ENCODE measurements at places on chromosomes 16 and 17.

DNA sequence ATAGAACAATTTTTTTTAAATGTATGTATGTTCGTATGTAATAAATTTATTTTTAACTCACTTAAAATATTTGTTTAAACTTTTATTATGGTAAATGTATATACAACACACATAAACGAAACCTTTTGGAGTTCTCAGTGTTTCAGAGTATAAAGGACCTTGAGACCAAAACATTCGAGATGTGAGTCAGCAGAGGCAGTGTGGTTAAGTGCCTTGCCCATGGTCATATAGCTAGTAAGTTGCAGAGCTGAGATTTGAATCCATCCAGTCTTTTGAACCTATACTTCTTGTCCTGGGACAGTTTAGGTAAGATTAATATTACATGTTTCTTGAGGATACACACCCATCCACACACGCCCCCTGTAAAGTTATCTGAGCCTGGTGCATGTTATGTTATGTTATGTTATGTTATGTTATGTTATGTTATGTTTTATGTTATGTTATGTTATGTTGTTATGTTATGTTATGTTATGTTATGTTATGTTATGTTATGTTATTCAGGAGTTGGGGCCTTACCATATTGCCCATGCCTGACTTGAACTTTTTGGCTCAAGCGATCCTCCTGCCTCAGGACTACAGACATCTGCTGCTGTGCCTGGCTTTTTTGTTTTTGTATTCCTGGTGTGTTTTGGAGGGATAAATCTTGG lies 41.8 kb downstream of the TNRC6A start:
- no peak for DNase-seq

DNA sequence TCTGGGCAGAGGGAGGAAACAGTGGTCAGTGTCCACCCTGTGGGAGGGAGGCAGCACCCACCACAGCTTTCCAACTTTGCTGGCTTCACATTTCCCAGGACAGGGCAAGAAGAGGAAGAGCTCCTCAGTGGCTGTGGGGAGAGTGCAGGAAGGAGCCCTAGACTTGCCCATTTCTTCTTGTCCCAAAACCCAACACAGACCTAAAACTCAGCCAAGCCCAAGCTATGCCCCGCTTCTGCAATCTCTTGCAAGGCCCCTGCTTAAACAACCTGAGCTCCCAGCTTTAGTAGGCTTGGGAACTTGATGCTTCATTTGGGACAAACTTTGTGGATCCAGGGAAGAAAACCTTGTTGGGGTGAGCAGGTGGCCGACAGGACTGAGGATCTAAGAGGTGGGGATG lies 173.8 kb downstream of the LGALS9B start:
- no peak for DNase-seq

GRCh38 chr16:79898703-79899102 lies 298.2 kb upstream of the MAF start:
- DNase-seq: no peak

DNA sequence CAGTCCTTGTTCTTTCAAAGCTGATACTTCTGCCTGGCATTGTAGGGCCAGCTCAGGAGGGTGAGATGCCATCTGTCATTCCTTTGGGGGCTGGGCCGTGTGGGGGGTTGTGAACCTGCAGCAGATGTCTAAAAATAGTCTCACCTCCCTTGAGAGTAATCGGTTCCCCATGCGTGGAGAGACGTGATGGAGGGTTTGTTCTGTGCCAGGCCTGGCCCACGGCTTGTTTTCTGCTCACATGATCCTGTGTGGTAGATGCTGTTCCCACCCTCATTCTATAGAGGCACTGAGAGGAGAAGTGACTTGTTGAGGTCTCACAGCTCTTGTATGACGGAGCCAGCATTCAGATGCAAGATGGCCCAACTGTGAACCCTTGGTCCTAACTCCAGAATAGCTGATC lies 4.6 kb downstream of the IRF8 start:
- no peak for DNase-seq

DNA sequence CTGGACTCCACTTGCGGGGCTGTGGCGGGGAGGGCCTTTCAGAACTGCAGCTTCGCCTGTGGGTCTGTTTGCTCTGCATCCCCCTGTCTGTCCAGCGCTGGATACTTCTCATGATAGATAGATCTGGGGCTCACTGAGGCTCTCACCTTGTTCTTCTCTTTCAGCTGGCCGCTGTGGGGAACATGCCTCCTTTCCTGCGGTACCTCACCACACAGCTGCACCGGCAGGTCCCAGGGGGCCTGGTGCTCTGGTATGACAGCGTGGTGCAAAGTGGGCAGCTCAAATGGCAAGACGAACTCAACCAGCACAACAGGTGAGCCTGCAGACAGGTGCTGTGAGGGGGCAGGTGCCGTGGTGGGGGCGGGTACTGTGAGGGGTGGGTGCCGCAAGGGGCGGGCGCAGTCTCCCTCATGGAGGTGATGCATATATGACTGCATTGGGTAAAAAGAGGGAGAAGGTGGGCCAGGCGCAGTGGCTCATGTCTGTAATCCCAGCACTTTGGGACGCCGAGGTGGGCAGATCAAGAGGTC lies 6.2 kb downstream of the ENGASE start:
- no peak for DNase-seq

DNA sequence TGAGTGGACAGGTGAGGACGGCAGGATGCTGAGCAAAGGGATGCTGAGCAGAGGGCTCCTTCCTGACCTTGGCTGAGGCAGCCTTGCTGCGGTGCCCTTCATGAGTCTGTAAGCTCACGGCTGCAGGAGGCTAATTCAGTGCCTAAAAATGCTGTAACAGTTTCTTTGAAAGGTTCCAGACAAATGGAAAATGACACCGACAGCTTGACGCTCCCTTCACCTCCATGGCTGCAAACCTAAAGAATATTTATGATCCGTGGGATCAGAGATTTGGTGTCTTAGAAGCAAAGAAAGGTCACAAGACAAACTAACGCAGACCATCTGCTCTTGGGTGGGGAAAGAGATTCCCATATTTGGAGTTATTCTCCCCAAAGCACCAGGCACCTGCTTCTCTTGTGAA lies 28.0 kb downstream of the TOM1L2 start:
- no peak for DNase-seq

- peak; percentile 68 for DNase-seq
Measured at GRCh38 chr17:29138184-29138955, 41.8 kb downstream of the MYO18A start.

DNA sequence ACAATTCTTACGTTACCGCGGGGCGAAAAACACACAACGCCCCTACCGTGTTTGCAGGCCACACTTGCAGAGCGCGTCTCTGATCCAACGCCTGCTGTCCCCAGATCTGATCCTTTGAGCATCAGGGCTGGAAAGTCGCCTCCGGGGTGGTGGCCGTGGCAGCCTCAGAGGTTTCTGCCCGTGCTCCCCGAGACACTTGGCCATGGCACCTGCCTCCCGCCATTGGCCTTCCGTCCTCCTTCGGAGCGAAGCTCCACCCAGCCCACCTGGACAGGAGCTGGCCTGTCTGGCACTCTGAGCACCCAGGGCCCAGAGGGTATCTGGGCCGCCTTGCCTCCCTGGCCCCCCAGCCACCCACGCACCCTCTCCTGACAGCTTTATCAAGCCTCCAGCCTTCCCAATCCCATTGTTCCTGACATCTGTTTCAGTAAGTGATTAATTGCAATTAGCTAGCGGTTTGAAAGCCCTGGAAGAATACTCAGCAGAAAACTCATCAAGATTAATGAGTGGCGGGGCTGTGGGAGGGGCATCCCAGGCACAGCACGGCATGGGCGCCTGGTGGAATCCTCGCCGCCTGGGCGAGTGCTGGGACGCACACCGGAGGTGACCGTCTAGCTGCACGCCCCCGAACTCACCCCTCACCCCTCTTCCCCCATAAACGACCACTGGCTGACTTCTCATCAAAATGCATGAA lies 181.5 kb upstream of the GSE1 start:
- DNase-seq: no peak

- DNase-seq: no peak
Measured at GRCh38 chr17:59124665-59125064, 18.0 kb upstream of the TRIM37 start.

GRCh38 chr16:12559714-12560113 lies 244.0 kb downstream of the CPPED1 start:
- no peak for DNase-seq

DNA sequence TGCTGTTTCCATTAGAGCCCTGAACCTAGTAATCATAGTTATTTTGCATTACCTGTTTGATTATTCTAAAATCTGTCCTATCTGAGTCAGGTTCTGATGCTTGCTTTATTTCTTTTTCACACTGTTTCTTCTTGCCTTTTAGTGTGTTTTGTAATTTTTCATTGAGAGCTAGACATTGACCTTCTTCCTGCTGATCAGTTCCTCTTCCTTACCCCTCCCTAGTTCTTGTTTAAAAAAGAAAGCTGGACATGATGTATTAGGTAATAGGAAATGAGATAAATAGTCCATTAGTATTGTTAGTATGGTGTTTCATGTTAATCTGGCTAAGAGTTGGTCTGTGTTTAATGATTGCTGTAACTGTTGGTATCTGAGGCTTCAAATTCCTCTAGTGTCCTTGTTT lies 13.4 kb downstream of the WWP2 start:
- DNase-seq: no peak

DNA sequence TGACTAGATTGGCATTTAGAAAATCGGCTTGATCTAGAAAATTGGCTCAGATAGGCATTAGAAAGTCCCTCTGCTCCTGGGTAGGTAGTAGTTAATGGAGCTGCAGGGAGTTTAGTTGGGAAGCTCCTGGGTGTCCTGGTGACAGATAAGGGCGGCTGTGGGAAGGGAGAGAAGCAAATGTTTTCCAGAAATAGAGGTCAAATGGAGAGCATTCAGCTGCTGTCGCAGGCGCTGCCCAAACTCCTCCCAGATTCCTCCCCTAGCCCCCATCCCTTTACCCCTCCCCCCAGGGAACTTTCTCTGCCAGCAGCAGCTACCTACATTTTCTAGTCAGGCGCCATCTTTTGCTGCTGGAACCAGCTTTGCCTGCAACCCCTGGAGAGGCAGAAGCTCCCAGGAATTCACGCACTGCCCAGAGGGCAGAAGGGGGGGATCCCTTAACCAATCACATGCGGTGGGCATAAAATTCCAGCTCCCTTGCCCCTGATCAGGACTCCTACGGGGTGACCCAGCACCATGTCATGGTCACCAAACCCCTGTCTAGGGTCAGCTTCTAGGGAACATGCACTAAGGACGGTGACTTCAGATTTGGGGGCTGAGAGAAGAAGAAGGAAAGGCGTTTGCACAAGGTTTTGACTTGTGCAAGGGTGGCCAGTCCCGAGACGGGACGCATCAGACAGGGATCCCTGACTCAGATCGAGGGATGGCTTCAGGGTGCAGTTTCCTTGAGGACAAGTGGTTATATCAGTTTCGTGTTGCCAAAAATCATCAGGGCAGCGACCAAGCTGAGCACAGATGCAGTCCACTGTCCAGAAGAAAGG lies 43.8 kb downstream of the SOCS1 start:
- no peak for DNase-seq

DNA sequence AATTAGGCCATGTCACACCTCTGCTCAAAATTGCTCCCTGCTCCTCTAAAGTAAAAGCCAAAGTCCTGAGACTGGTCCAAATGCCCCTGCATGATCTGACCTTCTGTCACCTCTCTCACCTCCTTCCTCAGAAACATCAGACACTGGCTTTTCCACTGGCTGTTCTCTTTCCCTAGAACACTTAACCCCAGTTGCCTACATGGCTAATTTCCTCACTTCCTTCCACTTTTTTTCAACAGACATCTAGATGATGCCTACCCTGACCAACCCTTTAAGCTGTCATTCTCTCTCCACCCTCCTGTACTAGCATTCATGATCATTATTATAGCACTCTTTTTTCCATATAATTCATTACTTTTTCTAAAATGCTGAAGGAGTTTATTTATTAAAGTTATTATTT lies 31.0 kb downstream of the CCT6B start:
- DNase-seq: no peak

GRCh38 chr16:85379041-85380001 lies 233.8 kb upstream of the GSE1 start:
- DNase-seq: no peak

DNA sequence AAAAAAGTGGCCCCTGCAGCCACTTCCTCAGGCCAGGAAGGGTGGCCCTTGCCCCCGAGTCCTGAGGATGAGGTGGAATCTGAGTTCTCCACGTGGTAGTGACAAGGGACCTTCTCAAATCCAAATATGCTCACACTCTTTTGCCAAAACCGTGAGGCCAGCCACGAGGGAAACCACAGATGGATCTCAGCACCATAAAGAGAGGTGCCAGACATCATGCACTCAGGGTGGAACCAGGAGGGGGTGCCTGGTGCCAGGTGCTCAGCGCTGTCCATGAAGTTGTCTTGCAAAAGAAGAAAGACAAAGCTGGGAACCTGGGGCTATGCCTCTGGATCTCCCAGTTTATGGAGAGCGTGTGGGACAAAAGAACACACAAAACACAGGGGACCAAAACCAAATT lies 45.2 kb upstream of the MED9 start:
- DNase-seq: no peak

DNA sequence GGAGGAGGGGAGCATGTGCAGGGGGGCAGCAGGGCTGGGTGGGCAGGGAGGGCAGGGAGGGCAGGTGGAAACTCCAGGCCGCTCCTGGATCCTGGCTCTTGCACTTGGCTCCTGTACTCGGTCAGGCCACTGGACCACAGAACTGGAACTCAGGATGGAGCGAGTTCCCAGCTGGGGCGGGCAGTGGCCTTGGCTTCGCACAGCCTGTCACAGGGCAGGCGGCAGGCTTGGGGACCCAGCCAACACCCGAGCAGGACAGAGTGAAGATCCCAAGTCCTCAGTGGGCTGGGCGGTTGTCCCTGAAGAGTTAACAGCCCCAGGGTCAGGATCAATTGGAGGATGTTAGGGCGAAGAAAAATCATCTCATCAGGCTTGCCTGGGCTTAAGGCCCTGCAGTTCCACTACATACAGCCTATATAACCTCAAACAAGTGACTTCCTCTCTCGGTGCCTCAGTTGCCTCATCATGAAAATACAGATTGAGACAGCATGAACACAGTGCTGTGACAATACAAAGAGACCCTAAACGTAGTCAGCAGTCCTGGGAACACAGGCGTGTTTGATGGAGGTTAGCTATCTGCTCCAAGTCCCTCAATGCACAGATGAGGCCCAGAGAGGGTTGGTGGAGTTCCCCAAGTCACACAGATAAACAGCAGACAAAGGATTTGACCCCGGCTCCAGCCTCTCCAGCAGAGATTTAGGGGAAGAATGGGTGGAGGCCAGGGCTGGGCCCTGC lies 21.9 kb downstream of the ZNF423 start:
- no peak for DNase-seq

- no peak for DNase-seq
Measured at GRCh38 chr16:78474762-78475161, 375.3 kb downstream of the WWOX start.

GRCh38 chr17:82237083-82237745 lies 8.4 kb downstream of the SLC16A3 start:
- no peak for DNase-seq

- DNase-seq: no peak
Measured at GRCh38 chr17:69430488-69430887, 16.0 kb downstream of the MAP2K6 start.
